Stimulated activated CD4-positive, alpha-beta T cell treated with anti-CD3 and anti-CD28 coated beads, Interleukin-4, amount 100 ng/mL, for 48 hours (primary cell): ENCODE measurements at places on chromosomes 2 and 18.

- DNase-seq: no peak
These were observed 477.1 kb upstream of the TCF4 start for GRCh38 chr18:56065086-56065485.

- DNase-seq: no peak
These were observed 694.7 kb downstream of the ARHGAP15 start for GRCh38 chr2:143823876-143824275.

DNA sequence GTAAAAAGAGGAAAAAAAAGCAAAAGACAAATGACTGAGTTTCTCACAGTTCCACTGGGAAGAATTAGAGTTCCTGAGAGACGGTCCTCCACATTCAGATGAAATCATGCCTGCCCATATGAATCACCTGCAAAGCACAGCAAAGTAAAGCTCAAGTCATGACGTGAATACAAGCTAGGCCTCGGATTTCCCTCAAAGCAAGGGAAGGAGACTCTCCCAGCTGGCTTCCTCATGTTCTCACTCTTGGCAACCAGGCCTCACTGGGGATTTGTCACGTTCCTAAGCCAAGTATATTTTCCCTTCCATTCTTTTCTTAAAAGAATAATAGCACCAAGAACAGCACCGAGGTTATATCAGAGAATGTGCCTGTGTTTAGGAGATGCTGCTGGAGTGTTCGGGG is 47.0 kb downstream of the CYP27C1 start:
- no peak for DNase-seq

GRCh38 chr2:85795331-85796045 is 41.7 kb downstream of the ATOH8 start:
- no peak for DNase-seq

DNA sequence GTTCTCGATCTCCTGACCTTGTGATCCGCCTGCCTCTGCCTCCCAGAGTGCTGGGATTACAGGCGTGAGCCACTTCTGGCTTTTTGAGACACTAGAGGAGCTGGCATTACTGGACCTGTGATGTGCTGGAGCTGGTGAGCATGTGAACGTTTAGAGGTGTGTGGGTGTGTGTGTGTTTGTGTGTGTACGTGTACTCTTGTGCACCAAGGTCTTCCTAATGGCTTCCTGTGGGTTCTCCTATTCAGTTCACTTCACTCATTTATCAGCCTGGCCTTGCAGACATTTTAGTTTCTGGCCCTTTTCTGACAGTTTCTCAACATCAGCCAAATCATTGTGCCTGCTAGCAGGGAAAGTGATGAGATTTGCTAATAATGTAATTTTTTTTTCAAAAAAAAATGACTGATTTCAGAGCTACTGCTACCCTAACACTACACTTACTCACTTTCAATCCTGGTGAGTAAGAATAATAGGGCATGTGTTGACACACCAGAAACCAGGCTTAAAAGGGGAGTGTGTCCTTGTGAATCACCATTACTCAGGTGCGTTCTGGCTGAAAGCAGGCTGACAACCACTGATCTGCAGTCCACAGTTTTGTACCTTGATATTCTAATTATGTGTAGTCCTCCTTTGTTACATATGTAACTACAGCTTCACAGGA is 41.0 kb upstream of the ACTR3 start:
- DNase-seq: peak; percentile 30

DNA sequence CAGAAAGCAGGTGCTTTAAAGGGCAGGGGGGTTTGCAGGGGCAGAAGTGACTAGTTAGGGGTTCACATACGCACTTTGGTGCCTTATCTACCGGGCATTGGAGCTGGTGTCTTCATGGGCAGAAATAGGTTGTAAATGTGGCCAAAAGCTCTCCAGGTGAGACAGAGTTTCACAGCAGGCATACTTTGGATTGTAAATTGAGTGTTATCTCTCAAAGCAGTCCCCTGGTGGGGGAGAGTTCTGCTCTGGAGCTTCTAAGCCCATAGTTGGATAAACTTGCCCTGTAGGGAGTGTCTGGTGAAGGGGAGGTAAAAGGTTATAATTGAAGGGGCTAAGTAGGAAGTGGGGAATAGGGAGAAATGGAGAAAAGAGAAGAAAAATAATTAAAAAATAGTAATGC is 43.1 kb downstream of the COL4A3 start:
- DNase-seq: no peak

DNA sequence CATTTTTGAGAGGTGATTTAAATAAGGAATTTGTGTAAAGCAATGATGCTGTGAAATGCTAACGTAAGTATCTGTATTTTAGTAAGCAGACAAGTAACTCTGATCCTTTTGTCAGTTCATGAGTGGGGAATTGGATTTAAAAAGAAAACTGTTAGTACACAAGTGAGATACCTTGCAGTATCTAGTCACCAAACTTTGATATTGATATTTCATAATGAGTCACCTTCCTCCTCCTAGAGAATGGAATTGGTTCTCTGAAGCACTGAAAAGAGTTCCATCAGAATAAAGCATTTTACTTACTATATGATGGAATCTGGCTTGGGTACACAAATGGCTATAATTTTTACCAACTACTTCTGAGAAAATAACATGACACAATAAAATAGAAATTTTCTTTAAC is 232.2 kb downstream of the ZNF804A start:
- DNase-seq: no peak

DNA sequence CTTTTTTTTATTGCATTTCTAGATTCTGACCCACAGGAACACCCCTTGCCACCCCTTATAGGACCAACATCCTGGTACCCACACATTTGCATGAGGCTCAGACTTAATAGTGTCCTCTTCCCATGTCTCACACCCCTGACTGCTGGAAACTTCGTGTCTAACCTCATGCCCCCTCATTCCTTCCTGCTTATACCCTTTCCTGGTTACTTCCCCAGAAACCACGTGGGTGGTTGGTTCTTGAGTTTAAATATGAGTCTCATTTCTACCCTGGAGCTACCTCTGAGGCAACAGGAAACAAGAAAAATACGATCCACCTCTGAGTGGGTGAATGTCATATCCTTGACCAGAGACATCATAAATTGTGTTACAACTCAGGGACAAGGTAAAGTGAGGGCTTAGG is 1.6 kb downstream of the TNP1 start:
- no peak for DNase-seq

GRCh38 chr2:8193686-8194615 is 487.9 kb upstream of the ID2 start:
- no peak for DNase-seq

- peak; percentile 80 for DNase-seq
These were observed 54.1 kb downstream of the TAF1B start for GRCh38 chr2:9897331-9897737.

DNA sequence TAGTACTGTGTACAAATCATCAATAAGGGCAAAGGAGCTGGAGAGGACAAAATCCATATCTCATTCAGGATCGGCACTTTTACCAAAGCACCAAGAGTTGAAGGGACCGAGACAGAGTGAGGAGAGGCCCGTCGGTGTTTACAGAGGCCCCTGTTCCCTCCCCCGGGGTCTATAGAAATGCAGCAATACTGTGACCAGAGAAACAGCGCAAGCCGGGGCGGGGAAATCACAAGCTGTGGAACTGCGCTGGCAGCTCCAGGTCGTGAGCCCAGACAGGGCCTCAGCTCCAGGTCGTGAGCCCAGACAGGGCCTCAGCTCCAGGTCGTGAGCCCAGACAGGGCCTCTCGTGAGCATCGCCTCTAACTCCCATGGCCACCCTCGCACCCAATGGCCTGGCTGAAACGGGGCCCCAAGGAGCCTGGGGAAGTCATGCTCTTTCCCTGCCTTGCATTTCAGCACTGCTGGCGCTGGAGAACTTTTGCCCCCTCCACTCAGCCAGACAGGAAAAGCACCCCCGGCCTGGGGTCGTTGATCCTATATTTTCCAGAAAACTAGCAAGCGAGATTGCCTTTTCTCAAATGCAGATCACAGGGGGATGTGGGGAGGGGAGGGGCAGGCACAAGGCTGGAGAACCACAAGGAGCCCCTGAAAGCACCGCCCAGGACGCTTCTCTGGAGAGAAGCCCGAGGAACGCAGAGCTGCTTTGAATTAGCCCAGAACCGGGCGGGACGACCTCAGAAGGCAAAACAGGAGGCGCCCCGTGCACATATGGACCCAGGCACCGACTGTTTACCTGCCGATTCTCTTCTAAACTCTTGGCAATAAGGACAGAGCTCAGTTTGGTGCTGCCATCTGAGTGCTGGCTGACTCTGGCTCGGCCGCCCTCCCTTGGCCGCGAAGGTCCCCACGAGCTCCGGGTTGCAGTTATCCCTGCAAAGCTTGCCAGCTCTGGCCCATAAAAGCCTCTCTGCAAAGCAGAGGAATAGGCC is 223.7 kb downstream of the ACKR3 start:
- DNase-seq: no peak

- DNase-seq: no peak
These were observed 667 bp downstream of the REEP1 start for GRCh38 chr2:86336675-86337243.

DNA sequence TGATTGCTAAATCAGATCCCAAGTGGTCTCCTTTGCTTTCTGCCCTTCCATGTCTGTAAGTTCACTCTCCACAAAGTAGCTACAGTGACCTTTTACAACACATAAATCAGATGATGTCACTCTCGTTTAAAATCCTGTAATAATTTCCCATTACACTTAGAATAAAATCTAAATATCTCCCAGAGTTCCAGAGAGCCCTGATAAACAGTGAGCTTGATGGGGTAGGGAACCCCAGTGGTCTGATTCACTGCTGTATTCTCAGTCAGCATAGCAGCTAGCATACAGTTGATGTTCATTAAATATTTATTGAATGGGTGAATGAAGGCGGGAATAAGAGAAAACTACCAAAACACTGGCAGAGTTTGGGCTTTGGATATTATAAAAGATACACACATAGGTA is 117.7 kb downstream of the ZAP70 start:
- DNase-seq: no peak

- DNase-seq: no peak
These were observed 102.1 kb downstream of the PRPF40A start for GRCh38 chr2:152615177-152615576.

DNA sequence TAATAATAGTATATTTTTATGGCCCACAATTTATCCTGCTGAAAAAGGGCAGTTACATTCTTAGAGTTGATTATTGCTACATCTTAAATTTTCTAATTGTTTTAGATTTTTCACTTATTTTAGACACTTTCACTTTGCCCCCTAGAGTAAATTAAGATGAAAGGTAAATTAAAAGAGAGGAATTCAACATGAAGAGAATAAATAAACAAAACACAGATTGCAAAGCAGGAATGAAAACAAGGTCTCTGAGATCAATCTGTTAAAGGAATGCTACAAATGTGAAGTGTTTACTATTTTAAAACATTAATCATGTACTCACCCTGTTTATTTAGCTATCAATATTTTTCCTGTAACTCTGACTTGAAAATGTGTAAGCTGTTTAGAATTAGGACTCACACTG is 113.5 kb upstream of the ETAA1 start:
- DNase-seq: no peak

- DNase-seq: no peak
These were observed 287.3 kb upstream of the SMIM21 start for GRCh38 chr18:75714766-75715165.

GRCh38 chr2:113135317-113135716 is 7.9 kb downstream of the IL1RN start:
- no peak for DNase-seq

- DNase-seq: no peak
These were observed 34.1 kb downstream of the CDC42EP3 start for GRCh38 chr2:37637190-37637860.

GRCh38 chr2:65999796-66000195 is 435.1 kb upstream of the MEIS1 start:
- no peak for DNase-seq

GRCh38 chr2:120566331-120567035 is 169.2 kb upstream of the GLI2 start:
- DNase-seq: no peak

DNA sequence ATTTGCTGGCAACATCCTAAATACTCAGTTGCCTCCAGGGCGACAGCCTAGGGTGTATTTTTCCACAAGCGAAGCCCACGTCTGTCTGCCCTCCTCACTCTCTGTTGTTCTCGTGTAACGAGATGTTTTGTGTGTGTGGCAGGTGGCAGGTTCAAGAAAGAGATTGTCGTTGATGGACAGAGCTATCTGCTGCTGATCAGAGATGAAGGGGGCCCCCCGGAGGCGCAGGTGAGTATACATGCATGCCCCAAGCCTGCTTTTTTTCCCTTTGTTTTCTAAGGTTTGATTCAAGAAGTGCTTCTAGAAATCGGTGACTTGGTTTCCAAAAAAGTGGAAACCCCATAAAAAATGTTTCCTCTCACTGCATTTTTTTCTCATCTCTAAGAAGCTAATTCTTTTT is 247.0 kb downstream of the AGAP1 start:
- no peak for DNase-seq

DNA sequence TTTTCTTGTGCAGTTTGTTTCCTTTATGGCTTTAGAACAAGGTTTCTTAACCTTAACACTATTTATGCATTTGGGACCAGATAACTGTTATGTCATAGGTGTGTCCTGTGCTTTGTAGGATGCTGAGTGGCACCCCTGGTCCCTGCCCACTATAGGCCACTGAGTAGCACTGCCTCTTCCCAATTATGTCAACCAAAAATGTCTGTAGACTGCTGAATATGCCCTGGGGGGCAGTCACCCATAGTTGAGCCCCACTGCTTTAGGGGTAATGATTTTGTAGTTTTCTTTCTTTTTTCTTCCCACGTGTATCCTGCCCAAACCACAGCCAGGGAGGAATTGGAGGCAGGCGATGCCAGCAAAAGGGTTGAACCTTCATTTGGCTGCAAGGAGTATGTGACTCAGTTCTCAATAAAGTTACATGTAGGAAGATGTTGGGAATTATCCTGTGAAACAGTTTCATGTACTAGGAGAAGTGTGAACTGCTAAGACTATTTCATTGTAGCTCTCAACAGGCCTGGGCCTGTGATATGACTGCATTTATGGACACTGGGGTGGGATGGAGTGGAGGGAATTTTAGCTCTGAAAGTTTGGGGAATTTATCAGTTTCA is 65.7 kb downstream of the FMNL2 start:
- no peak for DNase-seq

- no peak for DNase-seq
These were observed 48.8 kb downstream of the SPP2 start for GRCh38 chr2:234099266-234099665.

GRCh38 chr2:233440314-233440713 is 86.0 kb downstream of the DGKD start:
- no peak for DNase-seq

DNA sequence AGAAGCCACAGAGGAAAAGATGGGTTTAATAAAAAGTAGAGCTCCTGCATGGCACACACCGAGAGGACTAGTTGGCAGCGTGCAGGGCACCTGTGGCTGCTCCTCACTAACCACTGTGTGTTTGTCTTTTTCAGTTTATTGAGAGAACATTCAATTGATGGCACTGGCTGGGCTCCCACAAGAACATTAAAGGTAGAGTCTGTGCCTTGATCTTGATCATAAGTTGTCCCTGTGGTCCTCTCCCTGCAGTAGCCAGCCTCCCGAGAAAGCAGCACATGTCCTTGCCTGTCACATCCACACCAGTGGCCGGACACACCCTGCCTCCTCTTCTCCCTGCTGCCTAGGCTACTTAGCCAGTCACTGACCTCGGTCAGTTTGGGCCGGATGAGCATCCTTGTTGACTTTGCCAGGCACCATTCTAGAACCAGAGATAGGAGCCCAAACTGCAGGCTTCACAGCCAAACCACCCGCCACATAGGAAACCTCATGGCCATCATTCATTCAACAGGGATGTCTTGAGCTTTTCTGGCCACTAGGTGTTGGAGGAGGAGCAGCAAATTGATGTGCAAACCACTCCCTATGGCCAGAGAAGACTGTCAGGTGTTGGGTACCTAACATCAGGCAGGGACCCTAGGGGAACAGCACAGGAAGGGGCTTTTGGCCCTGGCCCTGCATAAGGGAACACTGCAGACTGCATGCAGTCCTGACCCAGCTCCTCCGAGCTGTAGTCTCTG is 30.2 kb upstream of the SCLY start:
- DNase-seq: no peak
